Pulmonary artery endothelial cell (primary cell): ENCODE measurements at places on chromosomes 5 and 9. TPM values are rescaled to one million over a fixed set of nuclear protein-coding genes. Genes with fewer than 3 reads are reported as not detected.

The PCDHB11 gene
- 0.13 and 0.25 TPM in 2 replicates for total RNA-seq

The SPEF2 gene
- total RNA-seq = 0.88 and 0.92 TPM in 2 replicates

The KIF12 gene
- 0.18 and 0.53 TPM in 2 replicates for total RNA-seq

The DIRAS2 gene
- total RNA-seq = not detected in 2 replicates

GRCh38 chr5:179318221-179318955 lies 26.9 kb downstream of the ADAMTS2 start:
- no peak for DNase-seq

DNA sequence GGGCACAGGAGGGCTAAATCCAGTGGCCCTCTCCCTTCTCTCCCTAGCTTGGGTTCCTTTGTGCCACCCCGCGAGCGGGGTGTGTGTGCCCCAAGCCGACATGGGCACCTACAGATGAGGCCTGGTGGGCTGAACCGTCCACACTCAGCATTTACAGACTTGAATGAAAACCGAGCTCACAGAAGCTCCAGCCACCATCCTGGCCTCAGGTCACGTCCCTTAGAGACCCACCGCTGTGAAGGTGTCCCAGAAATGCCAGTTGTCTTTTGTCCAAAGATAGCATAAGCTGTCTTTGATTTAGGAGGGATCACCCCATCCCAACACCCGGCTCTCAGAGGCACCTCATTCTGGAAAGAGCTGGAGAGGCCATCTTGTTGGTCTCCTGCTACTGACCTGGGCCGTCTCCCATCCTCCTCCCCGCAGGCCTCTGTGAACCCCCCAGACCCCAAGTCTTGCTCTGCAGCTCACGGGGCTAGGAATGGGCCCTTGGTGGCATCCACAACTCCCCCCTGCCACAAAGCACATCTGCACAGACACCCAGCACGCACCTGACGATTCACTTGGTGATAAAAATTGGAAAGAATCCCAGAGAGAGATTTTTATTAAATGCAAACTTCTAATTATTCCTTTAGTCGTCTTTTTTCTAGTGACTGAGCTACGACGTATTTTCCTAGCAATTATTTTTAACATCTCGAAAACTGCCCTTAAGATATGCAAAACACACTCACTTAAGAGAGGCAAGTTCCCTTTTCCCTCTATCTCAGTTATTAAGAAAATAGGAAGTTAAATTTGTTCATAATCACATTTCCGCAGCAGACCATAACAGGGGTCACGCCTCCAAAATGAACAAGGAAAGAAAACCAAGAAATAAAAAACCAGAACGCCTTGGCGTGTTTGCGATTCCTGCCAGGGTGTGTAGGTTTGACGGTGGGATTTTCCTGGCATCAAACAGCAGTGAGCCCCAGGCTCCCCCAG lies 80.5 kb upstream of the LMX1B start:
- no peak for DNase-seq

DNA sequence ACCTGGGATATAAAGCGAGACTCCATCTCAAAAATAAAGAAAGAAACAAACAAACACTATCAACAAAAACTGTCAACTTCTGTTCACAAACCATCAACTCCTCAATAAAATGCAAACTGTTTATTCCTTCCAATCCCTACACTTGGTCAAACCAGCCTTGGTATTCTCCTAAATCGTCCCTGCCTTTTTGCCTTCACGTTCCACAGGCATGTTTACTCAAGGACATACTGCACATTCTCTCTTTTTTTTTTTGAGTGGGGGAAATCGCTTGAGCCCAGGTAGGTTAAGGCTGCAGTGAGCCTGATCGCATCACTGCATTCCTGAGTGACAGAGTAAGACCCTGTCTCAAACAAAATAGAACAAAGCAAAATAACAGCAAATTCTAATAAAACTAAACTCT lies 13.0 kb downstream of the UBAP2 start:
- no peak for DNase-seq

- no peak for DNase-seq
Measured at GRCh38 chr5:154223320-154223719, 32.8 kb downstream of the GALNT10 start.

DNA sequence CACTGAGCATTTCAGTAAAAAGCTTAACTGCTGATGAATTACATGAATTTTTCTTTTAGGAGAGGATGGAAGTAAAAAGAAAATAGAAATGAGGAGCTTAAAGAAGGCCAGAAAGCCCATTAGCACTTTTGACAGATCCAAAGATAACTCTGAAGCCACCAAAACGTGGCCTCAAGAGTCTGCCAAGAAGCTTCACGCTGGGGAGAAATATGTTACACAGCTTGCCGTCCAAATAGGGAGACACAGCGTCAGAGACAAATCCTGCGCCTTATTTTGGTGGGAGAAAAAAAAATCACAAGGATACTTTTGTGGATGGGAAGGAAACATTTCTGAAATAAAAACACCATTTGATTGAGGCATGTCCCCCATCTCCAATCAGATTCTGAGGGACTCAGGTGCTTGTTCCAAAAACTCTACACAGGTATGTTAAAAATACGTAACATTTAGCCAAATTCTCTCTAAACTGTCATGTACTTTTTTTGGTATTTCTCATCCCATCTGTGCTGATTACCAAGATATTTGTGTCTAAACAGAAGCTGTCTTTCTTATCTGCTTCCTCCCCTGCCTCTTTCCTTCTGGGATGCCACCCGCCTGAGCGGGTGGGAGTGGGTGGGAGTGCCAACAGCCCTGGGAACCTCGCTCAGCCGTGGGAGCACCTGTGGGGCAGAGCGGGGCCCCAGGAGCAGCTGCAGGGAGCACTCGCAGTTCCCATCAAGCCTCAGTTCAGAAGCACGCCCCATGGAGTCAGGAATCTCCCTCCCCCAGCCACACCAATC lies 275.5 kb downstream of the DENND1A start:
- no peak for DNase-seq

GRCh38 chr9:111630182-111630963 lies 761 bp upstream of the DNAJC25 start:
- DNase-seq = no peak

DNA sequence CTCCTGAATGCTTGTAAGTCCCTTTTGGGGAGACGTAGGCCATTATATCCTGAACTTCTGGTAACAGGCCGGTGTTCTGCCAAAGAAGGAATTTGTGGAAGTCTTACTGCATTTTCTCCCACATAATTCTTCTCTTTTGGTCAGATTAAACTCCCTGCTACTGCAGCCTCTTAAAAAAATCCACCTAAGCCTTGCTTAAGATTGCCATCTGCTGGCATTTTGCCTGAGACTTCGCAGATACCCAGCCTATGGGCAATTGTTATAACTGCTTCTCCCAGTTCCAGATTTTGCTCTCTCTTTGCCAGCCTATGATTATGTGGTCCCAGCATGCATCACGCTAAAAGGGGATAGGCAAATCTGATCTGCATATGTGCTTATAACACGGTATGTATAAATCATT lies 391.6 kb upstream of the CHD1 start:
- no peak for DNase-seq

- DNase-seq = no peak
Measured at GRCh38 chr5:145685417-145685816, 149.7 kb downstream of the PRELID2 start.

DNA sequence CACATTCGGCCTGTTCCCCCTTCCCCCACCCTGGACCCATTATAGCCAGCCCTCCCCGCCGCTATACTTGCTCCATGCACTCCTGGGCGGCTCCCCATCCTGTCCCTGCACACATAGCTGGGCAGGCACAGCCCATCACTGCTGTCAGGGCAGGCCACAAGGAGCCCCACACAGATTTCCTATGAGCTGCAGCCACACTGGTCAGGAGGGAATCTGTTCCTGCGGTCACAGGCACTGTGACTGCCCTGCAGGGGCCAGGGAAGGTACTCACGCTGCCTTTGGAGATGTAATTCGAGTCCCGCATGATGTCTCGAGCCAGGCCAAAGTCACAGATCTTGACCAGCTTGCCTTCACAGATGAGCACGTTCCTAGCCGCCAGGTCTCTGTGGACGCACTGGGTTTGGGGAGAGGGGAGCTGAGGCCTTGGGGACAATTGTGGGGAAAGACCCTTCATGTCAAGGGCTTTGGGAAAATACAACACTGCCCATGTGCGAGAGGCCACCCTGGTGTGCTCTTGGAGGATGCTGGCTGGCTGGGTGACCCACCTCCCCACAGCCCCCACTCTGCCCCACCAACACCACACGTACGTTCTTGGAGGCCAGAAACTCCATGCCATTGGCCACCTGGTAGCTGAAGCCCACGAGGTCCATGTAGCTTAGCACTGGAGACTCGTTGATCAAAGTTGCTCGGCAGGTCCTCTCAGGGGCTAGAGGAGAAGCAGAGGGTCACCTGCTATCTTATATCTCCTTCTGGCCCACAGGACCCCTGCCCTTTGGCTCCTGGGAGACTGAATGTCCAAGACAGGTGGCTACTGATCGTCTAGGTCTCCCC lies 34.5 kb upstream of the CSF1R start:
- no peak for DNase-seq

- DNase-seq = no peak
Measured at GRCh38 chr5:141362719-141363118, 1.2 kb upstream of the PCDHGA5 start.
